IMR-90 (cell line): ENCODE measurements at places on chromosomes 4 and X. TPM values are rescaled to one million over a fixed set of nuclear protein-coding genes. Genes with fewer than 3 reads are reported as not detected.

The MTTP gene
- polyA plus RNA-seq, result 0.03 TPM in 1 of 2 replicates, not detected in the other

DNA sequence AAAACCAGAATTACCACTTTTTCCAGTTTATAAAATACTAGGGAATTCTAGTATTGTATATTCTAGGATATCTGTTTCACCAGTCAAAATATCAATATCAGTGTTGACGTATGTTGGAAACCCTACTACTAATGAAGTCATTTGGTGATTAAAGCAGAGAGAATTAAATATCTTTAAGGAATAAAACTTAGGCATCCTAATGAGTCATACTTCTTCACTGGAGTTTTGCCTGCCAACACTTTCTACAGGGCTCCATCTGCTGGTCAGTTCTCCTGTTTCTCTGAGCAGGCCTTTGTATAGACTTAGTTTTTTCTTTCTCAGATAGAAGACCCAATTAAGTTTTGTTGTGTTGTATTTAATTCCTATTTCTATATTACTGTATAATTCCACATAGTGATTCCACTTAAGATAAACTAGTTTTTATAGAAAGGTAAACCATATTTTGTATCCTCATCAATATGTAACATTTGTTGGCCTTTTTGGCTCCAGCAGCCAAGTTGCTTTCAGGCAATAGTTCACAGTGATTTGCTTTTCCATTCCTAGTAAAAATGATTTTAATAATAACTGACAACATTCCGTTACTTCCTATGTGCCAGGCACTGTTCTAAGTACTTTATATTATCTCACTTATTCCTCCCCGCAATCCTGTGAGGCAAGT, 3.5 kb downstream of the AP1AR start:
- no peaks in the 10 kb centered on the region for H3K36me3 ChIP-seq
- H3K27ac ChIP-seq, result no peak overlapping the region
- H3K4me3 ChIP-seq, result no peak overlapping the region
- H3K27me3 ChIP-seq, result no peaks in the 10 kb centered on the region
- peak; percentile 94 for DNase-seq
- H3K4me1 ChIP-seq, result no peaks in the 10 kb centered on the region

DNA sequence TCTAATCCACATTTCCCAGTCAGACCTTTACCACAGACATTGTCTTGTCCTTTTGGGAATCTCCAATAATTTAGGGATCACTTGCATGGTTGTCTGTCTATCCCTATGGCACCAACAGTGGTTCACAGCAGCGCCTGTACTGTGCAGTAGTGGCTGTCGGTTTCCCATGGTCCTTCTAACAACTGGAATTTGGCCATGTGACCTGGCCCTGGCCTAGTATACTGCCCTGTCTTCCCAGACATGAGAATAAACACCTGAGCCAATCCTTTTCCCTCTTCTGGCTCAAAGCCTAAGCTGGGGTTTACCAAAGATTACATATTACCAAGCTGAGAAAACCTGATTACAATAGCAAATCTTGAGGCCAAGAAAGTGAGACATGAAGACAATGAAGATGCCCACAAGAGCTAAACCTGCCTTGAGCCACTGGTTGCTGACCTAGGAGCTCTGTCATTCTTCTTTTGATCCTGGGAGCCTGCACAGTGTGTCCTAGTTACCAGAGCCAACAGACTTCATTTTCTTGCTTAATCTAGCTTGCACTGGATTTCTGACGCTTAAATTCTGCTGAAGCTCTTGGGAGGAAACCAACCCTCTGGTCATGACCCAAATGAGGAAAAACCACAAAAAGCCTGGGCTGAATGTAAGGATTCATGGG, 92.1 kb downstream of the SCD5 start:
- no peak overlapping the region for H3K4me3 ChIP-seq
- H3K27ac ChIP-seq, result no peak overlapping the region

DNA sequence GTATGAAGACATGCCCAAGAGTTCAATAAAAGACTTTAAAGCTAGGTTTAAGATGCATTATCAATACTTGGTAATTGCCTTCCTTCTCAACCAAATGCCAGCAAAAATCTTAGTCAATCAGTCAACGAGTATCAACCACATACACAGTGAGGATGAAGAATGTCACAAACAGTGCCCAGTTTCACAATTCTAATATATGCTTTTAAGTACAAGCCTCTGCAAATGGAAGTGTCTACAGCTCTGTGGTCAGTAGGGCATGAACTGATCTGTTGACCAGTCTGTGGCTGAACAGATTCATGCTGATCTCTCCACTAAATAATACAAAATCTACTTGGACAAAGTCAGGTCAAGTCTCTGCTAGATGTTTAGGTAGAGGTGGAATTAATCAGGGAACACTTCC, 27.9 kb downstream of the PPARGC1A start:
- no peak for DNase-seq
- no peaks in the 10 kb centered on the region for H3K36me3 ChIP-seq
- H3K27me3 ChIP-seq, result no peaks in the 10 kb centered on the region; the same call in 1 of the 2 replicates
- H3K27ac ChIP-seq, result no peak overlapping the region
- no peak overlapping the region for H3K4me3 ChIP-seq
- no peaks in the 10 kb centered on the region for H3K4me1 ChIP-seq

GRCh38 chrX:68686097-68686977, 38.9 kb downstream of the STARD8 start:
- peaks cover 7% of the 10 kb centered on the region for H3K4me1 ChIP-seq
- peak; percentile 22 for DNase-seq
- peak overlapping the region; percentile 29 for H3K4me3 ChIP-seq
- H3K36me3 ChIP-seq, result no peaks in the 10 kb centered on the region
- peaks cover 2% of the 10 kb centered on the region; the same call in 1 of the 2 replicates for H3K27me3 ChIP-seq
- H3K27ac ChIP-seq, result peak overlapping the region; percentile 32; the same call in 1 of the 2 replicates

DNA sequence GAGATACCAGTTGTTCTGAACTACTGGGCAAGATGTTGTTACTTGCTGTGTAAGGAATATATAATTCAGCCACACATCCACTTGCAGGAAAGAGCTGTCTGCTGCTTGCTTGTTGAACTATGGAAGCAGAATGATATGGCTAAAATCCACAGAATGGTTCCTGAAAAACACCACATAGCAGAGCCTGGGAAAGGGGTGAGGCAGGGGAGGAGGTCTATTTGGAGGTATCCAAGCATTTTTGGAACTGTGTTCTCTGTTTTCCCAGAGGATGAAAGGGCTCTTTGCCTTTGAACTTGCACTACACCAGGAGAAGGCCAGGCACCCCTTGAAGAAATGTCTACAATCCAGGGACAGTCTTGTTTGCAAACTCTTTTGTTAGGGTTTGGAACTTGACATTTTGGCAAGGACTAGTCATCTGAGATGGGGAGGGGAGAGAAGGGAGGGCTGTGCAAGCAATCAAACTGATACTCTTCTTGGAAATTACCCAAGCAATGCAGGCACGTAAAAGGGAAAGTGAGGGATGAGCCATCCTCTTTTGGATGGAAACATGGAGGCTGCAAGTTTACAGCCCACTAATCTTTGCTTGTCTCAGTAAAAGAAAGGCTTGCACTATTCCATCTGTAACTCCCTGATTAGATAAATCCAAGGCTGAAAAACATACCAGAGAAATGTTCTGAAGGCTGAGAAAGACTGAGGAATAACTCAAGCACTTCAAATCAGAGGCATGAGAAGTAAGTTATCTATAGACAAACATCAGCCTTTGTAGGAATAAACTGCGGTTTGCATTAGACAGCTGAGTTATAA, 141.0 kb downstream of the TSPAN5 start:
- no peaks in the 10 kb centered on the region for H3K36me3 ChIP-seq
- H3K27me3 ChIP-seq, result no peaks in the 10 kb centered on the region
- H3K27ac ChIP-seq, result peak overlapping the region; percentile 89
- H3K4me1 ChIP-seq, result peaks cover 47% of the 10 kb centered on the region
- peak; percentile 89 for DNase-seq

DNA sequence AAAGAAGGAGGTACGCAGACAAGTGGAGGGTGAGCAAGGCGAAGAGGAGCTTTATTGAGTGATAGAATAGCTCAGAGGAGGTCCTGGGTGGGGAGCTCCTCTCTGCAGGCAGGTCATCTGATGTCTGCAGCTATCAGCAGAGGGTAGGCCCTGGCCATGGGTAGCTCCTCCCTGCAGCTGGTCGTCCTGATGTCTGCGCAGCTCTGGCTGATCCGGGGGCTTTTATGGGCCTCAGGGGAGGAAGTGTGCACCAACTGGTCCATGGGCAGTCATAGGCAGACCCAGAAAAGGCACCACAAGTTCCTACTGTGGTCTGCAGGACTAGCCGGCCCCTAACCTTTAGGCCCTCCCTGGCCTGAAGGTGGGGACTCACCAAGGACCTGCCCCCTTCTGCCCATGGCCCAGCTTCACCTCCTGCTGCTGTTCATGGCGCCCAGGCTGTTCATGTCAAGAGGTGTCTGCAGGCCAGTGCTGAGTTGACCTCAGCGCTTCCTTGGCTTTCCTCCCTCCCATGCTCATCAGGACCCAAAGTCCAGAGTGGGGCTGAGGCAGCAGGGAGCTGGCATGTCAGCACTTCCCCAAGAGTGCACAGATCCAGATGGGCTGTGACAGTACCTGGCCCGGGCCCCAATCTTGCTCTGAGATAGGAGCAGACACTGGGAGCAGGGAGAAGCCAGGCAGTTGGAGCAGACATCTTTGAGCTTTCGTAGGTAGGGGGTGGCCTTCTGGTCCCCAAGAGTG, 46.1 kb downstream of the ARAP2 start:
- no peak overlapping the region for H3K4me3 ChIP-seq
- no peaks in the 10 kb centered on the region for H3K36me3 ChIP-seq
- no peak overlapping the region for H3K27ac ChIP-seq
- no peaks in the 10 kb centered on the region for H3K4me1 ChIP-seq
- H3K27me3 ChIP-seq, result no peaks in the 10 kb centered on the region

DNA sequence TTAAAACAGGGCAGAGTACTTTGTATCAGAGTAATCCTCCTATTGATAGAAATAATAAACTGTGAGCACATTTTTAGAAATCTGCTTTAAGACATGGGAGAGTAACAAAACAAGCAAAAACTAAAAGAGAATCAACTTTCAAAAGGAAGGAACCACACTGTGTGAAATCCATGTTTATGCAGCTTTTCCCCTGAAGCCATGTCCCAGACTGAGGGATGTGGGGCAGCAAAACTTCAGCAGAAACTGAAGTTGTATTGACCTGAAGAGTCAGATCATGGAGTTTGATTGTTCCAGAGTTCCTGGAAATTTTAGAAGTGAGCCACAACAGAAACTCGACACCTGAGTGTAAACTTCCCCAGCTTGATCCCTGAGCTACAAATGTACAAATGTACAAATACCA, 53.2 kb downstream of the COMMD8 start:
- H3K4me3 ChIP-seq, result no peak overlapping the region
- no peaks in the 10 kb centered on the region; the same call in 1 of the 2 replicates for H3K4me1 ChIP-seq
- H3K27me3 ChIP-seq, result no peaks in the 10 kb centered on the region
- DNase-seq, result peak; percentile 23

- peaks cover 6% of the 10 kb centered on the region for H3K27me3 ChIP-seq
- no peak overlapping the region for H3K27ac ChIP-seq
- H3K4me3 ChIP-seq, result no peak overlapping the region
- H3K4me1 ChIP-seq, result peaks cover 11% of the 10 kb centered on the region
- H3K36me3 ChIP-seq, result no peaks in the 10 kb centered on the region
Measured at GRCh38 chr4:52833941-52834525, 28.1 kb upstream of the RASL11B start.

- H3K4me1 ChIP-seq, result no peaks in the 10 kb centered on the region
- no peak overlapping the region for H3K27ac ChIP-seq
- H3K4me3 ChIP-seq, result no peak overlapping the region
- peak; percentile 50 for DNase-seq
Measured at GRCh38 chr4:40038977-40039376, 17.7 kb upstream of the N4BP2 start.

The F8A3 gene
- polyA plus RNA-seq, result 1.5 and 2.0 TPM in 2 replicates

The RHOXF2B gene
- not detected in 2 replicates for polyA plus RNA-seq

- H3K4me3 ChIP-seq, result no peak overlapping the region
- H3K36me3 ChIP-seq, result no peaks in the 10 kb centered on the region
- no peaks in the 10 kb centered on the region for H3K27me3 ChIP-seq
- no peak overlapping the region for H3K27ac ChIP-seq
- peak; percentile 19 for DNase-seq
- no peaks in the 10 kb centered on the region for H3K4me1 ChIP-seq
Measured at GRCh38 chrX:138191998-138192397, 519.5 kb downstream of the FGF13 start.
